Muscle of arm (tissue), 14 donors: ENCODE measurements at places on chromosomes 11 and 22. TPM values are rescaled to one million over a fixed set of nuclear protein-coding genes. Genes with fewer than 3 reads are reported as not detected.

DNA sequence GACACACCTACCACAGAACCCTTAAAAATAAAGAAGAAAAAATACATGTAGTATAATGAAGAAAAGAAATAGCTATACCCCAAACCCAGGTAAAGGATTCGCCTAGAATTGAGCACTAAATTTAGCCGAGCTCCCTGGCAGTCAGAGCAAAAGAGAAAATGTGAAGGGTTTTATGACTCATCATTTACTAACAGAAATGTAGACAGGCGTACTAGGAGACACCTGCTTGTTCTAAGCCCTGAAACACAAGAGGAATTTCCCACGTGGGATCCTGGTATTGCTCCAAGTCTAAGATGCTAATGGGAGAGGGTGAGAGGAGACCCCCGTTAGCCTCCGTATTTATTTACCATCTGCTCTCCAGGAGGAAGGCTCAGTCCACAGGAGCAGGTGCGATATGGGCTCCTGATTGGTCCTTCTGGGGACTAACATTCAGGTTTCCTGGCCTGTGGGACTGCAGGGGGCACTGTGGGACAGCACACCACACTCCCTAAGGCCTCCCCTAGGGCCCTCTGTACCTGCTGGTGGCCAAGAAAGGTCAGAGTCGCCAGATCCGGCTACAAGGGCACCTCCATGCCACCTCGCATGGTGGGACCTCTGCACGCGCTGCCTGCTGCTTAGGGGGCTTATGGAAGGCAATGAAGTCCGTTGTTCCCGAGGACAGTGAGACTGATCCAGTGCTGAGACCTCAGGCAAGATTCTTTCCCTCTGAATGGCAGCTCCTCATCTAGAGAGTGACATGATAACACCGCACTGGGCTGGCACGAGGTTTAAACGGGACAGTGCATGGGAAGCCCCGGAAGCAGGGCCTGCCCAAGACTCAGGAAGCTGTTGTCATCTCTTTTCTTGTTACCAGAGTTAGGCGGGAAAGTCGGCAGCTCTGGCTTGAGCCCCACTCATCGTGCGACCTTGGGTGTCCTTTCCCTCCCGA is 25.8 kb downstream of the KCNC1 start:
- DNase-seq: no peak

- no peak for DNase-seq
Observed at GRCh38 chr11:16098526-16099205, 257.7 kb downstream of the SOX6 start.

- DNase-seq: no peak
Observed at GRCh38 chr11:67605231-67606011, 1.3 kb upstream of the NDUFV1 start.

- DNase-seq: no peak
Observed at GRCh38 chr11:63840356-63841060, 1.6 kb downstream of the MARK2 start.

- DNase-seq: no peak
Observed at GRCh38 chr11:16874275-16874975, 136.0 kb downstream of the C11orf58 start.

GRCh38 chr11:117529816-117530215 is 202.2 kb downstream of the CEP164 start:
- no peak for DNase-seq

DNA sequence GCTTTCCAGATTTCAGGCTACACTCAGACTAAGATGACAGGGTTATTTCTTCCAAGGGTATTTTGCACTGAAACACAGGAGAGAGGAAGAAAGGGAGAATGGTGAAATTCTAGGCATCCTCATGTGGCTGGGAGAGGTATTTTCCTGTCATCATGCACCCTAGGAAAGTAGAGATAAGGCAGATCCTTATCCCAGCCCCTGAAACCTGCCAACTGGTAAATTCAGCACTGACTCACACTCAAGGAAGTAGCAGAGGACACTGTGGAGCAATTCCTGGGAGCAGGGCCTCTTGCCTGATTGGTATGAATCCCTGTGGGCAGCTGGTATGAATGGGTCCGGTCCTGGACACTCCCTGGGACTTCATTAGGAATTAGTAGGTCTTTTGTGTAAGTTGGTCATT is 37.6 kb upstream of the SLC5A1 start:
- no peak for DNase-seq

GRCh38 chr11:65767406-65767805 is 13.4 kb downstream of the AP5B1 start:
- DNase-seq: no peak

- no peak for DNase-seq
Observed at GRCh38 chr22:19149047-19149883, 827 bp downstream of the GSC2 start.

GRCh38 chr11:56659755-56660154 is 3.7 kb upstream of the OR5AR1 start:
- no peak for DNase-seq

GRCh38 chr22:45224331-45224730 is 16.4 kb downstream of the KIAA0930 start:
- DNase-seq: no peak

DNA sequence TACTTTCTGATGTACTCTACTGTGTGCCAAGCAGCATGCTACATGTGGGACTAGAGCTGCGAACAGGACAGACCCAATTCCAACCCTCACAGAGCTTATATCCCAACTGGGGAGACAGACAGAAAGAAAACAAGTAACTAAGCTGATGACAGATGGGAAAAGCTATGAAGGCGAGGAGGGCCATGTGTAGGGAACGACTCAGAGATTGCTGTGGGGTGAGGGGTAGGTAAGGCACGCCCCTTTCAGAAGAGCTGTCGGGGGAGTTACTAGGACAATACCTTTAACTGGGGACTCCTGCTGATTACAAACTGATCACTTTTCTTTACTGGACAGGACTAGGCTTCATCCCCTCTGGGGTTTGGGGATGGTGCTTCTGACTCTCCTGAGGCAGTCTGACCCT is 48.9 kb downstream of the ST3GAL4 start:
- no peak for DNase-seq

GRCh38 chr11:121351083-121351630 is 58.6 kb downstream of the SC5D start:
- DNase-seq: peak; percentile 53

DNA sequence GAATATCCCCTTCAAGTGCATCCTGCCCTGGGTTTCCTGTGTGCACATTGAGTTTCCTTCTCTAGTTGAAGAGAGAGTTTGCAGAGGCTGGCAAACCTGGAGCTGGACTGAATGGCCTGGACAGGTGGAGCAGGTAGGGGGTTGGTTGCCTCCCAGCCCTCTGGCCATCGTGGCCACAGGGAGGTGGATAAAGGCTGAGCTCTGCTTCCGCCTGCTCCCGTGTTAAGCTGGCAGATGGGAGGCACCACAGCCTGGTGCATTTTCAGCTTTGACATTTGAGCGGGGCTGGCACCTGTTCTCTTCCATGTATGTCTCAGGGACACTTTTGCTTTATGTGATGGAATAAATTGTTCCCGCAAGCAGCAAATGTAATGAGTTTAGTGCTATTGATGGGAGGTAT is 11.1 kb downstream of the MICAL2 start:
- DNase-seq: no peak

- peak; percentile 22 for DNase-seq
Observed at GRCh38 chr22:45503050-45503815, 550 bp downstream of the FBLN1 start.

DNA sequence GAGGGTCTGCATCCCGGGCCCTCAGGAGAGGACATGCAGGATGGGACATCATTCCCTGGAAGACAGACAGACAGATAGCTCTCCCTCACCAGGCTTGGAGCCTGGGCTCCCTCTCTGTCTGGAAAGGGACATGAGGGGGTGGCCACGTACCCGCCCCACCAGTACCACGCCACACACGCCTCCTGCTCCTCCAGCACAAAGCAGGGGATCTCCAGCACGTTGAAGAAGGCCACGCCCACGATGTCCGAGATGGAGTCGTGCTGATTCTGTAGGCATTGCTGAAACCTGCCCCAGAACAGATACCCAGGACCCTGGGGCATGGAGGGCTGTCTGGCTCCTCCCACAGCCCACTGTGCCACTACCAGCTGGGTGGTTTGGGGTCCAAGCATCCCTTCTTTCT is 2.2 kb downstream of the PLA2G3 start:
- no peak for DNase-seq

GRCh38 chr11:2728663-2729332 is 29.0 kb upstream of the KCNQ1OT1 start:
- DNase-seq: no peak

- no peak for DNase-seq
Observed at GRCh38 chr11:117923773-117924172, 5.4 kb downstream of the TMPRSS13 start.

TMEM135 gene
- polyA plus RNA-seq: 17.7 TPM

CARD16 gene
- polyA plus RNA-seq: not detected

RDX gene
- 119 TPM for polyA plus RNA-seq

FOLR1 gene
- polyA plus RNA-seq: 4.6 TPM

NXPE1 gene
- polyA plus RNA-seq: 8.8 TPM

HORMAD2 gene
- polyA plus RNA-seq: not detected

HEPHL1 gene
- not detected for polyA plus RNA-seq

E2F8 gene
- 25.3 TPM for polyA plus RNA-seq

PYGM gene
- polyA plus RNA-seq: 72.6 TPM

CCDC116 gene
- 0.38 TPM for polyA plus RNA-seq

TRIM29 gene
- polyA plus RNA-seq: 62.4 TPM
